ENCODE measurements at places on chromosomes 2 and 18.

GRCh38 chr2:217099561-217099960, 239.7 kb upstream of the TNP1 start:
- DNase-seq, result no peak

DNA sequence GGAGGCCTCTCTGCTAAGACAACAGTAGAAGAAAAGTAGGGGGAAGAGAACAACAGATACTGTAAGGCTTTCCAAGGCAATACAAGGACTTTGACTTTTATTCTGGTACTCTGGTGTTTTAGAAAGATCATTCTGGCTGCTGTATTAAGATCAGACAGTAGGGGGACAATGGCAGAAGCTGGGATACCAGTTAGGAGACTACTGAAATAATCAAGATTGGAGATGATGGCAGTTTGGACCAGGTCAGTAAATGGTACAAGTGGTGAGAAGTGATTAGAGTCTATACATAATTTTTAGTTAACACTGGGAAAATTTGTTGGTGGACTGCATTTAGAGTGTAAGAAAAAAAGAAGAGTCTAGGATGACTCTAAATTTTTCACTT, 139.7 kb downstream of the ROCK1 start:
- no peak for DNase-seq

GRCh38 chr2:75336451-75336850, 137.1 kb upstream of the TACR1 start:
- DNase-seq, result no peak

DNA sequence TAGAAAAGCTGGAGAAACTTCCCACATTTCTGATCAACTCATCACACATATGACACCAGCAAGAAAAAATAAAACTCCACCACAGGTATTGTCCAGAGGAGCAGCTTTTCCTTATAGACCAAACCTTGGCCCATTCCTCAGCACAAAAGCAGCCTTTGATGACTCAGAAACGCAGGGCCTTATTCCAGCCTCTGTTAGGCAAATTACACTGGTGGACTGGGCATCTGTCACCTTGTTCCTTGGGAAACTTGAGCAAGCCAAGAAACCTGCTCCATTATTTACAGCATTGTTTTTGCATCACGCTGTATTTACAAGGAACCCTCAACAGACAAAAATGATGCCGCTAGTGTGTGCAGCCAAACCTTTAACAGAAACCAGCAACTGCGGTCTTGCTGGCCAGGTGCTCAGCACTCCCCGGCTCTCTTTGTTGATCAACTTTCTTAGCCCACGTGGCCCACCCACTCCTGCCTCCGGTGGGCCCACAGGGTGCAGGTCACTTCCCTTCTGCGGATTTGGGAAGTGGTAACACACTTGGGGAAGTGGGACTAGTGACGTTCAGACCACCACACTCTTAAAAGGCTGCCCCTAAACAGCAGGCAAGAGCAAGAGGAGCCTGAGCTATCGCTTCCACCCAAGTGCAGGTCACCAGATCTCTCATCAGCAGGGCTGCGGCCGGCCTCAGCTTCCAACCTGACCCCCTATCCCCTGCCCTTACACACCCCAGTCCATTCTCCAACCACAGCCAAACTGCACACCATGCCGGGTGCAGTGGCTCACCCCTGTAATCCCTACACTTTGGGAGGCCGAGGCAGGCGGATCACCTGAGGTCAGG, 1.5 kb downstream of the AP1S3 start:
- DNase-seq, result peak; percentile 80

- DNase-seq, result peak; percentile 48
Measured at GRCh38 chr18:48676756-48677368, 138.0 kb downstream of the CTIF start.

- no peak for DNase-seq
Measured at GRCh38 chr2:48673581-48673980, 55.9 kb downstream of the GTF2A1L start.

- DNase-seq, result no peak
Measured at GRCh38 chr2:31319406-31320175, 85.6 kb downstream of the EHD3 start.

DNA sequence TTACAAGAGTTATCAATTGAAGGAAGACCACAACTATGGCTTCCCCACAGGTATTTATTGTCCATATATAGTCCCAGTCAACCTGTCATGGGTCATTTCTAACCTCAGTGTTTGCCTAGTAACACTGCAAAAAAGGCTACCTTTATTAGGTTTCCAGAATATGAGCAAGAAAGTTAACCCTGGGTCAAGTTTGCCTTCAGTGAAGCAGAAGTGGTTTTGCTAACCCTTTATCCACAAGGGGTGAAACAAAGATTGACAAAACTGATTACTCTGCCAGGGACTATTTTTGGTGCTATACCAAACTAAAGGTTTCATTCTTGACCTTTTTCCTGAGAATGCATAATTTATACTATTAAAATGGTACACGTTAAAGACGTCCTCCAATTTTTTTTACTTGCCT, 28.8 kb downstream of the SP100 start:
- no peak for DNase-seq

DNA sequence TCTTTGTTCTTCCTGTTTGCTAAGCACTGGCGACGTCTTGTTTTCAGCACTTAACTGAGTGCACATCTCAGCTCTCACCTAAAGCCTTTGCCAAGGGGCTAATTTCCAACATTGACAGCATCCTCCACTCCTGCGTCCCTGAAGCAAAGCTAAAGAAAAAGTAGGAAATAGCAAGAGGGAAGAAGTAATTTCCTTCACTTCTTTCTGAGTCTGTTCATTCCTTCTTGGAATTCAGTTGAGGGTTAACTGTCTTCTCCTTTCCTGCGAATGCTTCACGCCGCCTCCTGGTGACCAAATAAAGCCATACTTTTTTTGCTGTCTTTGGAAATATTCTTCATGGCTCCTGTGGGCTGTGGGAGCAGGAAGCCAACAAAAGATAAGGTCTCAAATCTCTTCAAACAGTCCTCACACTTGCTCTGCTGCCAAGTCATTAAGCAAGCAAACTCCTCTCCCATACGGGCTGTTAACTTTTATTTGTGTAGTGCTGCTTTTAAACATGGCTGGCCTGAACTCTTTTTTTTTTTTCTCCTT, 100.9 kb downstream of the DPP10 start:
- DNase-seq, result no peak

DNA sequence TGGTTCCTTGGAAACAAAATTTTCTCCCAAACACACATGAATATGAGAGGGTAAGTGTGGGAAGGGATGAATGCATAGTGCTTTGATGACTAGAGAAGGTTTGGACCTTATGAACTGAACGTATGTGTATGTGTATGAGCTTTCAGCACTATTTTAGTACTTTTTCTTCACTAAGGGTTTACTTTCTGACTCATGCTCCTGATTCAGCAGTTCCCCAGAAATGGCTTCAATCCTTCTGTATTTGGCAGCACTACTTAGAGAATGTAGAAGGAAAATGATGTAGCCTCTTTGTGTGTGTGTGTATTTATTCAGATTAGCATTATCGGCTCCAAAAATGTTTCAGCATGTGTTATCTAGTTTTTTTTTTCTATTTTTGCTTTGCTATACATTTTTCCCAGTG, 22.2 kb downstream of the KCNJ3 start:
- no peak for DNase-seq

DNA sequence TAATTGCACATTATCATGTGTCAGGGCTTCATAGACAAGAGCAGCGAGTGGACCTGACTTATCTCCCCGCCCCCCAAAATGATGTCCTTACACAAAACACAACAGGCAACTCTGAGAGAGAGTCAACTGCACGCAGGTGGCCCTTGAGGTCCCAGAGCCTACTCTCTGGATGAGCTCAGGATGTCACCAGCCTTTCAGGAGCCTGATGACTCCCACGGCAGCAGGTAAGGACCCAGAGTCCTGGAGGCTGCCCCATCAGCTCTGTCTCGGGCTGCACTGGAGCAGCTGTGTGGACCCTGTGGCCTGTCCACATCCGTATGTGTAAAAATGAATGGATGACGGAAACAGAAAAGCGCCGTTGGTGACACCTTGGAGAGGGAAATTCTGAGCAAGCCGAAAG, 130.9 kb downstream of the HDAC4 start:
- no peak for DNase-seq

DNA sequence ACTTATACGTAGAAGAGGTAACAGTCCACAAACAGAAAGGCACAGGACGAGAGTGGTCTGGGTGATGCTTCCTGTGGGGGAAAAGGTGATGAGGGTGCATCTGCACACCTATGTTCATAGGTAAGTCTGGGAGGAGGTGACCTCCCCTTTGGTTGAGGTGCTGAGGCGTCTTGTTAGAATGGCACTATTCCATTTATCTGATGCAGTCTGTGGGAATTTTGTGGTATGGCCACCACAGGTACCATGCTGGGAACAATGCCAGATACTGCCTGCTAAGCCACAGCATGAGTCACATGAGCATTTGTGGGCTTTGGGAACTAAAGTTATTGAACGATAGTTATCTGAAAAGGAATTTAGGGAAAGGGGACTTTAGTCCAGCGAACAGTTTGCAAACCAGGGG, 27.9 kb downstream of the IL37 start:
- no peak for DNase-seq

DNA sequence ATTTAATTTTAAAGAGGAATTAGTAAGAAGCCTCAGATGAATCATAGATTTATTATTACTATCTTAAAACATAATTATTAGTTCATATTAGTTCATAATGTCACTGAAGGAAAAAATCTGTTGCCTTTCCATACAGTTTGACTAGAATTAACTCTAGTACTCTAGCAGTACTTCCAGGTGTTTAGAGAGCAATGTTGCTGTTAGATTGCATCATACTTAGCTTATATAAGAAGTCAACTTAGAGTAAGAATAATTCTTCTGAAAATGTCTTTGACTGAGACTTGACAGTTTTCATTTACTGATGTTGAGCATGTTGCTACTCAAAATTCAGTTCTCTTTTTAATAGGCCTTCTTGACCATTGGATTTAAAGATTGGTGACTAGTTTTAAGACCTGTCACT, 4.7 kb downstream of the RAB3GAP1 start:
- no peak for DNase-seq

DNA sequence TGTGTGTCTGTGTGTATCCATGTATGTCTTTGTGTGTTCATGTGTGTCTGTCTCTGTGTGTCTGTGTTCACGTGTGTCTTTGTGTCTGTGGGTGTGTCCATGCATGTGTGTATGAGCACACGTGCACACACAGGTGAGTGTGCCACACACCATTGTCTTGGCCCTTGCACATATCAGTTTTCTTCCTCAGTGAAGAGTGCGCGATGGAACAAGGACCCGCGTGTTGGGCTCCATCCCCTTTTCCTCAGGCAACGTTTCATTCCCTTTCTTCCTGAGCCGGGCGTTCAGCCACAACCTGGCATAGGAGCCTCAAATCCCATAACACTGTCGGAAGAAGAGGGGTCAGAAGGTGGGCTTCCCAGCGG, 74.3 kb downstream of the PTGR3 start:
- DNase-seq, result no peak

GRCh38 chr2:204234879-204235278, 298.3 kb downstream of the ICOS start:
- no peak for DNase-seq

GRCh38 chr2:204268458-204268857, 276.8 kb upstream of the PARD3B start:
- no peak for DNase-seq

DNA sequence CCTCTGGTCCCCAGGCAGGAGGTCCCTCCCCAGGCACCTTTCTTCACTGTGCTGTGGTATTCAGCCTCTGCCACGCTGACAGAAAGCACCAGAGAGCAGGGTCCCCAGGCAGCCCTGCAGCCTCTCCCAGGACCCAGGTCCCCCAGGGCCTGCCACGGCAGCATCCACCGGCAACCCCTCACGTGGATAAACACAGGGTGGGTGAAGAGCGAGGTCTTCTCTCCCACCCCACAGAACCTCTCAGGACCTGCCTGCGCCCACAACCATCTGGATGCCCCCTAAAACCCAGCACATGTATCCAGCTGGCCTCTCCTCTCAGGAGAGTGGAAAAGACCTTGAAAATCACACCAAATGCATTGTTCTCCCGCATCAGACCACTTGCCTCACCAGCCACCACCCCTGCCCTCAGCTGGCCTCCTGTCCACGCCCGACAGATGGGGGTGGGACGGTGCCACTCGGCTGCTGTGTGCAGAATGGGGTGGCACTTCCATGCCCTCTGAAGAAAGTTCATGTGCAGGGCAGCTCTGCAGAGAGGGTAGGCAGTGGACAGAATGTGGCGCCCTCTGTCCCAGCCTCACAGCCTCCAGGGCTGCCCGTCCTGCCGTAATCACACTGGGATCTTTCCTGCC, 4.0 kb upstream of the CROCC2 start:
- DNase-seq, result no peak

DNA sequence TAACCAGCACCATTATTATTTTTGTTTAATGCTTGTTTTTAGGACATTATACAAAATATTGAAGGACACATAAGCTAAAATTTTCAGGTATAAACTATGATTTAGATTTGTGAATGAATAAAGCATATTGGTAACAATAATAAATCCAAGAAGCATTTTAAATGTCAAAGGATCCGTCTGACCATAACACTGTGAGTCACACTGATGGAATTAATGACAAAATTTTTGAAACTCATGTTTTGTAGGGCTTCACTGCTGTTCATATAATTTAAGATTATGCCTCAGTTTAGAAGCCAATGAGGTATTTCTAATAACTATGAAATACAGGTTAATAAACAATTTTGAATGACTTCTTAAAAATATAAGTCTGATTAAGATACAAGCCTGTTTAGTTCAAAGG, 124.6 kb downstream of the TMEFF2 start:
- no peak for DNase-seq

DNA sequence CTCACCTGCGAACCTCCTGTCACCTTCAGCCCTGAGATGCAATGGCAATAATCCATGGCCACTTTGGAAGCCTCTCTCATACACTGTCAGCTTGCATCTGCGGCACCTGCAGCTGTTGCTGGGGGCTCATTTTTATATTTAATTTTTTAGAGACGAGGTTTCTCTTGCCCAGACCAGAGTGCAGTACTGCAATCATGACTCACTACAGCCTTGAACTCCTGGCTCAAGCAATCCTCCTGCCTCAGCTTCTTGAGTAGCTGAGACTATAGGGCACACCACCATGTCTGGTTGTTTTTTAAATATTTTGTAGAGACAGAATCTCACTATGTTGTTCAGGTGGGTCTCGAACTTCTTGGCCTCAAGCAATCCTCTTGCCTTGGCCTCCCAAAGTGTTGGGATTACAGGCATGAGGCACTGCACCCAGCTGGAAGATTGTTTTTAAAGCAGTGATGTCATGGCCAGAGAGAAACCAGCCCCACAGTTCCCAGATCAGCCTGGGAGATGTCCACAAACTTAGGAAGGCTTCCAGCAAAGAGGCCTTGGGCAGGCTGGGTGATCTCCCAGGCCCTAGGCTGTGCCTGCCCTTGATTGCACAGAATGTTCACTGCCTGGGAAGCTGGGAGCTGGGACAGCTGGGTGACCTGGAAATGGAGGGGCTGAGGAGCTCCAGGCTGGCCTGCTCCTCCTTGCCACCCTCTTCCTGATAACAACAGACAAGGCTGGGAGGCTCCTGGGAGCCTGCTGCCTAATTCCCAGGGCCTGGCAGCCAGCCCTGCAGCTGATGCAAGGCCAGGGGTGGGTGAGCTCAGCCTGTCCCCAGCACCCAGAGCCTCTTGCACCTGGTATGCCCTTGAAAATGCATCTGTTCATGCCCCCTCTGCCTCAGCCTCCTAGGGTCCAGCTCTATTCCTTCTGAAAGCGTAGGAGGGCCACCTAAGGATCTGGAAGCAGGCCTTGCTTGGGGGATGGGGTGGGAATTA, 27.1 kb downstream of the SH2D6 start:
- DNase-seq, result no peak
